ENCODE measurements at places on chromosomes 11 and 22.

DNA sequence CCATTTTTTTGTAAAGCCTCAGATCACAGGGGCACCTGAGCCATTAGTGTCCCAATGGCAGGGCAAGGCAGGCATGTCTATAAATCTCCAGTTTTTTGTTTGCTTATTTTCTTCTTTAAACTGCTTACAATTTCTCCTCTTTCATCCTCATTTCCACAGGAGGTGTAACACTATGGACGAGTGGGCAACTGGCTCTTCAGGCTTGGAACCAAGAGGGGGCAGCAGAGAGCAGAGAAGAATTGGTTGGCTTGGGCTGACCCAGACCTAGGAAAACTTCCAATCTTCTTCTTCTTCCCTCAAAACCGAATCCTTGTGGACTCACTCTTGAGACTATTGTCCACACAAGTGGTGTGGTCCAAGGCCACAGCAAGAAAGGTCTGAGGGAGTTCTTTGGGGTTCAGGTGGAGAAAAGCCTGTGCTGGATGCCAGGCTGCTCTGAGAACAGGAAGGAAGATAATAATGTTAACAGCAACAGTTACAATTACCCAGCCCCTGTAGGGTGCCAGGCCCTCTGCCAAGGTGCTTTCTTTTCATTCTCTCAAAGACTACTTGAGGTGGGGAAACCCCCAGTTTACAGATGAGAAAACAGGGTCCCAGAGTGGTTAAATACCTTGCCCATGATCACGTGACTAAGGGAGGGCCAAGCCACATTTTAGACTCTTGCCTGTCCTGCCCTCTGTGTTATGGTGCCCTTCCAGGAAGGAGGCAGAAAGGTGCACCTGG is 70.7 kb upstream of the E2F8 start:
- no peak for DNase-seq

DNA sequence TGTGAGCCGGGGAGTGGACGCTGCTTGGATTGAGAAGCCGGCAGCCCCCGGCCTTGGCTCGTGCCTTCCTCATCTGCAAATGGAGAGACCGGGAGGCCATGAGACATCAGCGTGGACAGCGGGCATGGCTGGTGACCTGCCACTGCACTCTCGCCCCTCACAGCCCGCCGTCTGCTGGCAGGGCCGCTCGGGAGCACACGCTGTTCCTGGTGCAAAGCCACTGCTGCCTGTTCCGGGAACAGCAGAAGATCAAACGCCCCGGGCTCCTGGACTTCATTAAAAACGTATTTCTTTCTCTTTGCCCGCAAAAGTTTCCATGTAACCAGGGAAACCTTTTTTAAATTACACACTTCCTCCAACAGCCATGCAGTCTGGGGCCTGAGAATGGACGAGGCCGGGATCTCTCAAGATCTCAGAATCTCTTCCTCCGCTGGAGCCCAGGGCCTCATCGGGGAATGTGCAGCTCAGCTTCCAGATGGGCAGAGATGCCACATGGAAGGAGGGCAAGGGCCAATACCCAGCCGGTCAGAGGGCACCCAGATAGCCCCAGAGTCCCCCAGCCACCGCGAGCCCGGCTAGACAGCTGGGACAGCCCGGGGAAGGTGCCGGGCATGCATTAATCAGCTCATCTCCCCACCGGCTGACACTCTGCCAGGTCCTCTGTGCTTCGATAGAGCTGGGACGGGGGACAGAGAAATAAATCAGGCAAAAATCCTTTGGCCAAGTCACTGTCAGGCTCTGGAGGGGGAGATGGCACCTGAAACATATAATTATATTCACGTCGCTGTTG is 62.8 kb upstream of the PRR5 start:
- no peak for DNase-seq

- no peak for DNase-seq
These were observed 889 bp downstream of the NUDT8 start for GRCh38 chr11:67628710-67629385.

DNA sequence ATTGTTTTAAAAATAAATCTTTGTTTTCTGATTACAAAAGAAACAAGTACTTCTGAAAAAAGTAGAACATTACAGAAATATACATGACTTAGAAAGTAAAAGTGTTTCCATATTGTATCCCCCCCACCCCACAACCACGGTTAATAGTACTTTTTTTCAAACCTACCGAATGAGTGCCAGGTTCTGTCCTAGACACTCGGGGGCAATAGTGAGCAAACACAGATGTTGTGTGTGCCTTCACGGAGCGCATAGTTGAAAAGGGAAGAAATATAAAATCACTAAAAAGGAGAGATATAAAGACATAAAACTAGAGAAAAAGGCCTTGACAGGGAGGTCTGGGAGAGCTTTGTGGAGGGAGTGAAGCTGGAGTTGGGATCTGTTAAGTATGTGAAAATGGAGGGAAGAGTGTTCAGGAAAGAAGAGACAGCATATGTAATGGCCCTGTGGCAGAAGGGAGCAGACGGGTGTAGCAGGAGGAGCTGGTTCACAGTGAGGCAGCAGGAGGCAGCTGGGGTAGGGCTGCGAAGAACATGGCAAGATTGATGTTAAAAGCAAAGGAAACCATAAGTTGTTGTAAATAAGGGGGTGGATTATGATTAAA is 42.1 kb upstream of the ALX4 start:
- no peak for DNase-seq

DNA sequence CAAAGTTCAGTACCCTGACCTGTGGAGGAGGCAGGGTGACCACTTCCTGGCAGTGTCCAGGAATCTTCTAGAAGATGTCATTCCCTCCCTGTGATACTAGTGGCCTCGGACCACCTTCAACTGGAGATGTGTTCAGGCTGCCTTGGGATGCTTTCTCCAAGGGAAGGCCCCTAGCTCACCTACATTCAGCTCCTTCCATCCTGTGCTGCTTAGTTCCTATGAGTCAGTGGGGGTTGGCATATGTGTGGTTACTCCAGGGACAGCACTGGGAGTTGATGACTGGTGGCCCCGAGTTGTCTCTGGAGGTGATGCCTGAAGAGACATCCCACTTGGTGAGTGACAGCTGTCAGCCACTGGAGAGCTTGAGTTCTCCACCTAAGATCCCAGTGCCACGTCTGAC is 81.8 kb upstream of the OR9Q1 start:
- DNase-seq, result no peak

DNA sequence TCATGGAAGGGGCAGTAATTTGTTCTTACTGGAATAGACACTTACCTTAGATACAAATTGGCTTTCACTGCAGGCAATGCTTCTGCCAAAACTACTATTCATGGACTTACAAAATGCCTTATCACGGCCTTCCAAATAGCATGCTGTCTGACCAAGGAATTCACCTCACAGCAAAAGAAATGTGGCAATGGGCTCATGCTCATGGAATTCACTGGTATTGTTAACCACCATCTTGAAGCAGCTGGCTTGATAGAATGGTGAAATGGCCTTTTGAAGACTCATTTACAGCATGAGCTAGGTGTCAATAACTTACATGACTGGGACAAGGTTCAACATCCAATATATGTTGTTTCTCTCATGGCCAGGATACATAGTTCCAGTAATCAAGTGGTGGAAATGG is 21.9 kb downstream of the OR5B21 start:
- DNase-seq, result no peak

DNA sequence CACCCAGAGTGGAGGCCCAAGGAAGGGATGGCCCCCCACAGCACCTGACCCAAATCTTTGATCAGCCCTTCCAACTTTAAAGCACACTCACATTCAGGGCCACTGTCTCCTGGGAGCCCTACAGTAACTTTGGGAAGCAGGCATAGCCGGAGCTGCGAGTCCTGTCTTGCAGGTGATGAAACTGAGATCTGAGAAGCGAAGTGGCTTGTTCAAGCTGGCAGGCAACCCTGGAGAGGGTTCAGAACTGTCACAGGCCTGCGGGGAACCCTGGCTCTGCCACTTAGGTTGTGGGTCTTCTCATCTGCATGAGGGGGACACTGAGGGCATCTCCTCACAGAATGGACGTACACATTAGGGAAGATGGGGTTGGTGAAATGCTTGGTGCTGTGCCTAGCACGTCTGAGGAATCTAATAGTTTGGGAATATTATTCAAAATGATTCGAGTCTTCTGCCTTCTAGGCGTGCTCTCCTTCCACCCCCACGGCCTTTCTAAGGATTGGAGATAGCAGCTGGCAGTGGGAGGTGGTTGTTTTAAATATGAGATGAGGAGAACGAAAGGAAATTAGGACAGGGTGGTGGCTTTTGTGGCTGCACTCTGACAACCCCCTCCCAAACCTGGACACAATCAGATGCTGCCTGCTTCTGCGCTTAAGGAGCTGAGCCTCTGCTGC is 18.8 kb upstream of the SUN2 start:
- DNase-seq, result no peak

DNA sequence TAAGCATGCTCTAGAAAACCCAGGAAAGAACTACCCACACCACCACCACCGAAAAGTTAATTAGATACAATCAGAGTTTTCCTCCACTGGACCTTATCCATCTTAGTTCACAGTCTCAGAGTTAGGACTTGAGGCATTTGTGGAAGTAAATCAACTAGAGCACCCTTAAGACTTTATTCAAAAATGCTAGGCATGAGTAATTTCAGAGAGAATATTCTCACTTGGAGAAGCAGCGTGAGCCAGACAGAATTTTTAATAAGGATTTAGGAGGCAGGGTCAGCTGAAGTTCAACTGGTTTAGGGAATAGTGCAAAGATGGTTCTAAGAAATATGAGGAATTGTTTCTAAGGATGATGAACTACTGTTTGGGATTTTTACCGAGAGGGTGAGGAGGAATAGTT is 1.2 kb upstream of the OLFML1 start:
- DNase-seq, result no peak

DNA sequence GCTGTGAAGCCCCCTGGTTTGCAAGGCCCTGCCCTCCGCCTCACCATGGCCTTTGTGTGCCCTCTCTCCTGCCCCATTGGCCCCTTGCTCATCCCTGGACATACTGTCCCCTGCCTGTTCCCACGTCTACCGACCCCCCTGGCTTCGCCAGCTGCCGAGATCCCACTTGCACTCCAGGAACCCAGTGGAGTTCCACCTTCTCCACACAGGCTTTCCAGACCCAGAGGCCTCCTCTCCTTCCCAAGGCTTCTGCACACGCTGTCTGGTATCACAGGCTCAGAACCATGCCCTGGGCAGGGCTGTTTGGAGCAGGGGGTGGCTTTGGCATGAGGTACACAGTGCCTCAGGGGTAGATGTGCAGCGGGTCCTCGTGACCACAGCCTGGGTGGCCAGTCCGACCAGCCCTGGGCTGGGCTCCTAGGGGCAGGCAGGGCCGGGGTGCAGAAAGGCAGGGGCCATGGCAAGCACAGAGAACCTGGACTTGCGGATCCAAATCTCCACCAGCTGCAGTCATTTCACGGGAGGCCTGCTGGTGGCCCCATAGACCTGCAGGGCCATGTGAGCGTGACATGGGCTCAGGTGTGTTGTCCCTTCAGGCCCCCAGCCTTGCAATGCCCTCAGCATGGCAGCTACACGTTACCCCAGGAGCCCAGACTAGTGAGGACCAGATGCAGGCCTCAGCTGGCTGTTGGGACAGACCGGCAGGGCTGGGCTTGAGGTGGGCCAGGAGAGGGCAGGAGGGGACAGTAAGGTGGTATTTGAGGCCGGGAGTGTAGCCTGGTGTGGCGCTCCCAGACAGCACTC is 9.5 kb downstream of the GRK2 start:
- no peak for DNase-seq

GRCh38 chr11:81470446-81470845 is 1263.2 kb downstream of the FAM181B start:
- DNase-seq, result no peak

GRCh38 chr11:103877221-103877620 is 159.2 kb upstream of the DDI1 start:
- DNase-seq, result no peak

- DNase-seq, result no peak
These were observed 27.8 kb upstream of the AMOTL1 start for GRCh38 chr11:94740083-94741021.

GRCh38 chr11:108559340-108559739 is 34.2 kb downstream of the EXPH5 start:
- no peak for DNase-seq

GRCh38 chr11:102244681-102245409 is 72.4 kb upstream of the BIRC3 start:
- no peak for DNase-seq

- no peak for DNase-seq
These were observed 5.3 kb upstream of the RRAS2 start for GRCh38 chr11:14364322-14364721.

GRCh38 chr11:116062129-116062489 is 557.9 kb upstream of the CADM1 start:
- no peak for DNase-seq

GRCh38 chr11:123020968-123021367 is 39.3 kb upstream of the BSX start:
- DNase-seq, result no peak

GRCh38 chr11:99682171-99682570 is 661.4 kb downstream of the CNTN5 start:
- no peak for DNase-seq

GRCh38 chr11:130533113-130533798 is 84.8 kb downstream of the ADAMTS15 start:
- DNase-seq, result no peak

- DNase-seq, result no peak
These were observed 58.4 kb downstream of the SGSM3 start for GRCh38 chr22:40428796-40429195.

DNA sequence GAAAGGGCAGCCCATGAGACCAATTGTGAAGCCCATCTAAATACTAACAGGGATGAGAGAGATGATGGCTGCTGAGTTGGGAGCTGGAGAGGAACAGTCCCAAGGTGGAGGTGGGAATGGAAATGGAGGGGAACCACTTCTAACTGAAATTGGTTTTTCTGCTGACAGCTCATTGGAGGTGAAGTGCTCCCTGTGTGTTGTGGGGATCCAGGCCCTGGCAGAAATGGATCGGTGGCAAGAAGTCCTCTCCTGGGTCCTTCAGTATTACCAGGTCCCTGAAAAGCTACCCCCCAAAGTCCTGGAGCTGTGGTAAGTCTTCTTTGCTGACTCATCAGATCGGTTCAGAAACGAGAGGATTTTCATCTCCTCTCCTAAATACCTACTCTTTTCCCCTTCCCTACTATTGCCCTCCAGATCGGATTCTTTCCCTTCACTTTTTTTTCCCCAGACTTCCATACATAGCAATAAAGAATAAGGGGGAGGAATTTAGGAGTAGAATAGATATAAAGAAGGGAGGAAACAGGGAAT is 2.0 kb downstream of the PEX26 start:
- DNase-seq, result no peak

- no peak for DNase-seq
These were observed 1456.3 kb downstream of the BRD1 start for GRCh38 chr22:48371391-48371790.

- DNase-seq, result no peak
These were observed 87.1 kb upstream of the TOP3B start for GRCh38 chr22:22069450-22070370.

- DNase-seq, result no peak
These were observed 7.5 kb downstream of the TCF20 start for GRCh38 chr22:42262964-42263363.

- no peak for DNase-seq
These were observed 16.0 kb downstream of the CDON start for GRCh38 chr11:126046570-126047195.

- no peak for DNase-seq
These were observed 305.6 kb downstream of the TBC1D22A start for GRCh38 chr22:47067911-47068625.

DNA sequence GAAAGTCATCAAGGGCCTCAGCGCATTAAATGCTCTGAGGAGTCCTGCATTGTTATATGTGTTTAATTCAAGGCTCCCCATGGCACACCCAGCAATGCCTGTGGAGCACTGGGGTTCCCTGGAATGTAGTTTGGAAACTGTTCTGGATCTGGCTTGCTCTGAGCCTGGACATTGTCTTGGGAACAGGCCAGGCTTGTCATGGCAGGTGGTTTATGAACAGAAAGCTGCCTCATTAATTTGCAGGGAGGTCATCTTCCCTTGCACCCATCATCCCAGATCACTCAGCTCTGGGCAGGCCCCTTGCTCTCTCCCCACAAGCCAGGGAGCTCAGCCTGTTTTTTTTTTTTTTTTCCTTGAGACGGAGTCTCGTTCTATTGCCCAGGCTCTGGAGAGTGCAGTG is 32.9 kb downstream of the RPS6KA4 start:
- DNase-seq, result no peak
